Tibial nerve (tissue), 4 donors: ENCODE measurements at places on chromosomes 6 and 20. TPM values are rescaled to one million over a fixed set of nuclear protein-coding genes. Genes with fewer than 3 reads are reported as not detected.

DNA sequence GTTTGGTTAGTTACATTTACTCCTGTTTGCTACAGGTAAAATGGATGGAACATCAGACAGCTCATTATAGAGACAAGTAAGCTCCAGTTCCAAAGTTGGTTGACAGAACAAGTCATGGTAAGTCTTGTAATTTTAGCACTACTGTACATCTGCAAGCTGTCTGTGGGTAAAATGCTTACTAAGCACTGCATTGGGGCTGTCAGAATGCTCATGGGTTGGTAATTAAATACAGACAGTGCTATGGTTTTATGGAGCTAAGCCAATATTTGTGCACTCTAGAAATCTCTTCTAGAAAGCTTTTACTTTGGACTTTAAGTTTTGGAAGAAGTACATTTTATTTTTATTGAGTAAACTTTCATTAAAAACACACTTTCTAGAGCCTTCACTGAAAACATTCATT, 419.2 kb upstream of the MMS22L start:
- DNase-seq = no peak

- DNase-seq = no peak
Measured at GRCh38 chr6:51926125-51926524, 161.3 kb downstream of the PKHD1 start.

DNA sequence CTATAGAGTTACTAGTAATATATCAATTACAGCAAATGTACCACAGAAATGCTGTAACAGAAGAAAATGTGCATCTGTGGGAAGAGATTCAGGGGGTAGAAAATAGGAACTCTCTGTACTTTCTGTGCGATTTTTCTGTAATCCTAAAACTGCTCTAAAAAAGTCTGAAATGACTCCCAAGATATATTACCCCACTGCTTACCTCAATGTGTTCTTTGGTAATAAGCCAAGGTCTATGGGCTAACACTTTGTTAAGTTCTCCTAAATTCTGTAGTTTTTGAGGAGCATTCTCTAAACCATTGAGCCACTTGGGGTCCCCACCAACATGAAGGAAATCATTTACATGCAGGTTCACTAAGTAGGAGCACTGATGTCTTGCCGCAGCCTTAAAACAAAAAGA, 94.4 kb downstream of the SESN1 start:
- no peak for DNase-seq

- DNase-seq = peak; percentile 46
Measured at GRCh38 chr6:15879371-15880261, 216.8 kb upstream of the DTNBP1 start.

- DNase-seq = no peak
Measured at GRCh38 chr20:59331721-59332329, 31.4 kb downstream of the EDN3 start.

The WFDC5 gene
- total RNA-seq = not detected

The HLA-DQB2 gene
- 1.5 TPM for total RNA-seq

The BTNL2 gene
- not detected for total RNA-seq

The TMEM74B gene
- total RNA-seq = 12.4 TPM
